Heart right ventricle (tissue), 16 donors: ENCODE measurements at places on chromosomes 7 and 10. TPM values are rescaled to one million over a fixed set of nuclear protein-coding genes. Genes with fewer than 3 reads are reported as not detected.

Gene FFAR4
- total RNA-seq: 0.12 TPM

Gene LIPJ
- total RNA-seq: not detected

Gene MACC1
- total RNA-seq: 0.82 TPM

DNA sequence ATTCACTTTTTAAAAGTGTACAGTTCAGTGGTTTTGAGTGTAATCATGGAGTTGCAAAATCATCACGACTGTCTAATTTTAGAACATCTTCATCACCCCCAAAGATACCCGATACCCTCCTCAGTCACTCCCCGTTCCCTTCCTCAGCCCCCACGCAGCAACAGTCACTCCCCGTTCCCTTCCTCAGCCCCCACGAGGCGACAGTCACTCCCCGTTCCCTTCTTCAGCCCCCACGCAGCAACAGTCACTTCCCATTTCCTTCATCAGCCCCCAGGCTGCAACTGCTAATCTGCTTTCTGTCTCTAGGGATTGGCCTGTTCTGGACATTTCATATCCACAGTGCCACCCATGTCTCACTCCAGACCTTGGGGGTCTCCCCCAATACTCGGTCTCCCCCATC lies 161.6 kb upstream of the PPP2R2D start:
- no peak for DNase-seq

GRCh38 chr7:6167587-6168476 lies 104.6 kb downstream of the CYTH3 start:
- DNase-seq: no peak

DNA sequence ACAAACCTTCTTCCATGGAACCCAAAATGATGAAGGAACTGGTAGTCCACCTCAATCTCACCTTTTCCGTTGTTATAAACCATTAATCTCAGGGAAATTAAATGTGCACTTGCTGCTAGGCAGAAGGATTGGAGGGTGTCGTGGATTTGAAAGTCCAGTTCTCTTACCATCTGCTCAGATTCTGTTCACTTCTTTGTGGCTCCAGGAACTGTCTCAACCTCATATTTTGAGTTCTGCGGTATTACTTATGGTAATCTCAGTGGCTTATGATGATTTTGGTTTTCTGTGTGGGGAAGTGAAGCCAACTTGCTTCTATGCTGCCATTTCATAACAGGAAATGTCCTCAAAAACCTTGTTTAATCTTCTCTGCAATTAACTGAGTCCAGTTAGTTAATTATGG lies 136.4 kb downstream of the CDC14C start:
- no peak for DNase-seq

GRCh38 chr7:92362131-92362530 lies 85.2 kb upstream of the GATAD1 start:
- DNase-seq: no peak

DNA sequence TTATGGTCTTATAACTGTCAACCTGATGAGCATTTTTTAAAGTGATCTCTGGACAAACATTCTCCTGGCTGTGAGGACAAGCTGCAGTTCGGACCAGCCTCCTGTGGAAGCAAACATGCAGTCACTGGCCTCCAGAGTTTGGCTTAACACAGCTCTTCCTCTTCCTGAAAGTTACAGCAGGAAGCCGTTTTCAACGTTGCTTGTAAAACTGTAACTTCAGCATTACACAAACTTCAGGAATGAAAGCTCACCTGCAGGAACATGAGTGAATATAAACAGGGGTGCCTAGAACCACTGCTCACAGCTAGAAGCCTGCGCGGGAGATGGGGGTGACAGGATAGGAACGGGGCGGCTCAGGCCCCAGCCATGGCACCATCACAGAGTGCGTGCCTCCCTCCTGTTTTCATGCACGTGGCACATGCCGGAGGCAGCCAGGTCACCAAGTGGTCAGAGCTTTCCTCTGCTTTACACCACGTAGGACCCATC lies 292.9 kb upstream of the PITRM1 start:
- no peak for DNase-seq
